ENCODE measurements at places on chromosomes 4 and X.

- no peak for DNase-seq
Measured at GRCh38 chr4:128868758-128869157, 59.3 kb downstream of the JADE1 start.

- no peak for DNase-seq
Measured at GRCh38 chrX:154294791-154295574, at the start of gene TEX28. Gene TEX28 (minus strand): TSS chrX:154295124. CDS start chrX:154292117, 3,007 bp downstream.

GRCh38 chr4:74394476-74395136 lies 29.7 kb downstream of the EREG start:
- no peak for DNase-seq

GRCh38 chr4:77074381-77074831 lies 1.4 kb downstream of the CCNI start:
- DNase-seq: no peak

DNA sequence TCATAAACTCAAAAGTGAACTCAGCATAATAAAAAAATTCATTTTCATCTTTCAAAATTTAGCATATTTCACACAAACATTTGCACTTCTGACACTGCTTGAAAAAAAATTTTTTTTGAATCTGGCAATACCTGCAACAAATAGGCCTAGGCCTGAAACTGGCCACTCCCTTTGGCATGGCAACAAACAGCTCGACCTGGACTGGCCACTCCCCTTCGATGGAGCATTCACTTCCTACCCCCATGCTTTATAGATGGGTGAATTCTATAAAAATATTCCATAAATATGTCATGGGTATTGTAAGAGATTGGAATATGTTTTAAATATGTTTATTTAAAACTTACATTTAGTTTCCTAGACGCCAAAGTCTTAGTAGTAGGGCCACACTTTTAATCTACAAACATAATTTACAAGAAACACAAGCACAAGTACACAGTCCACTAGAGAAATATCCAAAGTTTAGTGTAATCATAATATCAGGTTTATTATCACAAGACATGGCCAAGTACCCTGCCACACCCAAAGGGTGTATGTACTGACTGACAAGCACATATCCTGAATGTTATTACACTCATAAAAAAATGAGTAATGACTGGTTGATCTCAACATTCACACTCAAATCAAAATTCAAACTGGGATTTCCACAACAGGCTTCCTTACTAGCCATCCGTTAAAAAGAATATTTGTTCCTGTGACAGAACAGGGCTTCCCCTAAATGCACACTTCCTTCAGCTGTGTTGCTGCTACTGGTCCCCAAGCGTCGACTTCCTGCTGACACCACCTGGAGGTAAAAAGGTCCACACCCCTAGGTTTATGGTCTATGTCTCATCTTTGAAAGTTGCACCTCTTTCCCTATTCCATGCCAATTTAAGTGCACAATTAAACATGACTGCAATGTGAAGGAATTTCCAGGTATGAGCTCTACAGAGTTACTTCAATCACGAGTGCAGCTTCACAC lies 271.5 kb downstream of the NR3C2 start:
- DNase-seq: no peak

- DNase-seq: no peak
Measured at GRCh38 chrX:63751481-63751880, 33.5 kb downstream of the ARHGEF9 start.

DNA sequence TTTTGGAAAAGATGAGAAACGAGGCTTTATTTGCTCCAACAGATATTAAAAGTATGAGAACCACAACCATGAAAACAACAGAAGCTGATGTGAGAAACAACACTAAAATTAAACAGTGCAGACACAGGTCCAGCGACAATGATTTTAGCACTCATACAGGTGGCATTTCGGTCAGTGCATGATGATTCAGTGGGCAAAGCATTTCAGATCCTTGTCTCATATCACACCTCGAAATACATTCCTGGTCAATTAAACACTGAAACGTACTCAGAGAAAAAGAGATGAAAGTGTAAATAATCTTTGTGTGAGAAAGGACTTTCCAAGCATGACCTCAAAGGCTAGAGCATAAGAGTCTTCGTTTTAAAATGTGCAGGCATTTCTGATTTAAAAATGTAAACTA lies 85.2 kb downstream of the ACOX3 start:
- no peak for DNase-seq

DNA sequence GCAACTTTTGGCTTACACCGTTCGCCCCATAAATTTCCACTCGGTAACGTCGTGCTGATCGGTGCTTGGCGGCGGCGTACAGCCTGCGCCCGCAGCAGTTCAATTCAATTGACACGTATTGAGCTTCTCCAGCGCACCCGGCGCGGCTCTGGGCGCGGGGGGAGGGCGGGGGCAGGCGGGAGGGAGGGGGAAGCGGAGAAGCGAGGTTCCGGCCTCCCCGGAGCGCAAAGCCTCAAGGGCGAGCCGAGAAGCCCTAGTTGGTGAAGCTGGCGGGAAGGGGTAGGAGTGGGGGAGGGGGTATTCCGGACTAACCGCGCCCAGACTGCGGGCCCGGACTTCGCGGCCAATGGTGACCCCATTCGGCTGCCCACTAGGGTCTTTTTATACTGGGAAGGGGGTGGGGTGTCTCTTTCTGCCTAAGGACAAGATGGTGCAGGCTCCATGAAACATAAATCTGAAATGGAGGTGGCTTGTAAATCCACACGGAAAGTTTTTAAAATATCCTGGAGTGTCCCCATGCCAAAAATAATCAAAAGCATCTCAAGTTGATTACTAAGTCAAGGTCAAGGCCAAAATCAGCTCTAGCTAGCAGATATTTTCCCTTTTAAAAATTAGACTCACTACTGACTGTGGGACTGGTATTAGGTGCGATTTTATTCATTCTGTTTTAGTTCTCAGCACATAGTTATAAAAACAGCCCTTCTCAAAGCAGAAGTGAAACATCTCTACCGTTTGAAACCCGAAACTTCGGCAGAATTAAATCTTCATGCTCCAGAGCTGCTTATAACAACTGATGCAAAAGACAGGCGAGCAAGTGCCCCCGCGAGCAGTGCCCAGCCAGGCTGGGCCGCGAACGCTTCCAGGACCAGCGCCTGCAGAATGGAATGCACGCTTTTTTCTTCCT lies 1.5 kb upstream of the BCOR start:
- peak; percentile 34 for DNase-seq

DNA sequence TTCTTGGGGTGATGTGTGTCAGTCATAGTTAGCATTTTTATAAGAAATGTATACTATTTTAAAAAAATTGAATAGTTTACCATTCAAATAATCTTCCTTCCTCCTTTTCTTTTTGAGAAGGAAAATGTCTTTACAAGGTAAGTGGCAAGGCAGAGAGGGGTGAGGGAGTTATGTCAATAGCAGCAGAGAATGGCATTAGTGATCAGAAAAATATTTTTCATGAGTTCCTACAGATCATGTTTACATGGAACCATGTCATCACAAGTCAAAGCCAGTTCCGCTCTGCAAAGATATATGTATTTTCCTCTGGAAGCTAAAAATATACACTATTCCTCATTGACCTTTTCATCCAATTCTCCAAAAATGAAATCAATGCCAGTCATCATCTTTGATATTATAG lies 67.3 kb downstream of the PTPN13 start:
- DNase-seq: no peak

- DNase-seq: peak; percentile 0
Measured at GRCh38 chrX:112642349-112642748, 37.4 kb downstream of the LHFPL1 start.

DNA sequence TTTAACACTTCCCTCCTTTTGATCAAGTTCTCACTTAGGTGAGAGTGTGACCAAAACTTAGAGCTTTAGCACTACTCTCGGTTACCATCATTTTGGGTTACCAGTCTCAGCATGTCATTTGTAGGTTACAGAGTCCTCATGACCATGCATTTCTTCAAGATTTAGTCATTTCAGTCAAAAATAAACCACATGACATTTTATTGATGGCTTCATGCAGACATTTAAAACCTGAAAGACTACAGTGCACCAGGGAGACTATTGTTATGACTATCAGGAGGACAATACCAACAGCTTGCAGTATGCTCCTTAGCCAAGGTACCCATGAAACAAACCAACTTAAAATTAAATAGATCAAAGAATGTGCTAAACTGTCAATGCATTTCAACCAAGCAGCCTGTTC lies 498.1 kb upstream of the FSTL5 start:
- DNase-seq: no peak

GRCh38 chr4:101471201-101471600 lies 123.9 kb upstream of the PPP3CA start:
- no peak for DNase-seq

- no peak for DNase-seq
Measured at GRCh38 chrX:40003428-40004245, 94.1 kb downstream of the BCOR start.

All from effector memory CD4-positive, alpha-beta T cell (primary cell).